ENCODE measurements at places on chromosomes 1 and 21. TPM values are rescaled to one million over a fixed set of nuclear protein-coding genes. Genes with fewer than 3 reads are reported as not detected.

- no peak for DNase-seq
Observed at GRCh38 chr1:214377485-214377884, 96.5 kb downstream of the SMYD2 start.

DNA sequence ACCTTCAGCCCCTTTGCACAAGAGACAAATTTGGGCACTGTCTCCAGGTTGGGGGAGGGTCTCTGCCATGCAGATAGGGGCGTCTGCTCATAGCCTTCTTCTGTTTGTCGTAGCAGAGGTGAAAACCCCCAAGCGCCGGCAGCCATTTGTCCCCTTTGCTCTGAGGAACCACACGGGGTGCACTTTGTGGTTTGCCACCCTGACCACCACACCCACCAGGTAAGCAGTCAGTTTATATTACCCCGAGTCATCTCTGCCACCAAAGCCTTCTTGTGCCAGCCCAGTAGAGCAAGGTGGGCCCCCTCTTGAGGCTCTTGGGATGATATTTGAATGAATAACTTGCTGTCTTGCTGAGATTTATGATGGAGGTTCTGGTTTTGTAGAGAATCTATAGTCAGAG is 111.8 kb downstream of the VPS13D start:
- DNase-seq, result no peak

DNA sequence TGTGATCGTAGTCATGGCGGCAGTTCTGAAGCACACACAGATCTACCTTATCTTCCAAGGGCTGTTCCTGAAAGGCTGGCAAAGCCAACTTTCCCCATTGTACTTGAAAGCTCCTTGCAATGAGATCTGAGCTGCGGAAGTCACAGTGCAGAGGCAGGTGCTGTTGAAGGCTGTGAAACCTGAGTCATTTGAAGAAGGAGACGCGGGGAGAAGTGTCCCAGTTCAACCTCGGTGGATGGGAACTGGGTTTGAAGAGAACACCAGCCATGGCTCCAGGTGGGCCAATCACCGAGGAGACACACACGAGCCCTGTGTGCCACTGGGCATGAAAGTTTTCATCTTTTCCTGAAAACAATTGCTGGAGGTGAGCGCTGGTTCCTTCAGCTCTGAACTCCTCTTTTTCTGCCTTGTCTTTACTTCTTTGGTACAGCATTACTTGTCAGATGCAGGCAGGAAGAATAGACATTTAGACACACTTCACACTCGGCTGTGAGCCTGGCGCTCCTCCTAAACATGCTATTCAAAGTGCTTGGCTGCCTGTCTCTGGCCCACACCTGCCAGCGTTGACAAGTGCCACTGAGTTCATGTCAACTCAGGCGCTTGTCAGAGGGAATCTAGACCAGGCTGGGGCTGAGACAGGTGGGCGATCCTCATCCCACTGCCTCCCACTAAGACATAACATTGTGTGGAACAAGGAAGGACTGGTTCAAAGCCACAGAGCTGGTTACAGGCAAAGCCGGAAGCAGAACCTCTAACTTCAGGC is 25.7 kb upstream of the PDE9A start:
- DNase-seq, result peak; percentile 68

The LAMC1 gene
- polyA plus RNA-seq, result 33.5 TPM
